ENCODE measurements at places on chromosomes 2 and 18.

GRCh38 chr2:208489687-208490086 lies 83.1 kb downstream of the PTH2R start:
- no peak for DNase-seq

GRCh38 chr2:66897691-66898150 lies 462.8 kb downstream of the MEIS1 start:
- DNase-seq = no peak

DNA sequence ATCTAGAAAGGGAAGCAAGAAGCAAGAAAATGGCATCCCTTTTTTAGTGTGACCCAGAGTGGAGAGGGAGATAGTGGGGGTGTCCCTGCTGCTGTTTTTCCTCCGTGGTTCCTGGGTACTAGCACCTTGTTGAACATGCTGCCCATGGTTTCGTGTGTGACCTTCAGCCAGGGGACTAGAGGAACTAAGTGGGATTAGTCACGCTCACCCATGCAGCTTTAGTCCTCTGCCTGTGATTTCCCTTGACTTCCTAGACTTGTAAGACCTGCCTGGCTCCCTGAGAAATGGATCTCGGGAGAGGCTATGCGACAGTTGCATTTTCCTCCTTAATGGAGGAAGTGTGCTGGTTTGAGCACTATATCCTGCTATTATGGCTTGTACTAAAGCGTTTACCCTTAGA lies 471.4 kb downstream of the DCDC2C start:
- no peak for DNase-seq

- DNase-seq = no peak
Observed at GRCh38 chr2:131966256-131966655, 195.5 kb downstream of the ANKRD30BL start.
